ENCODE measurements at places on chromosomes 6 and 20.

DNA sequence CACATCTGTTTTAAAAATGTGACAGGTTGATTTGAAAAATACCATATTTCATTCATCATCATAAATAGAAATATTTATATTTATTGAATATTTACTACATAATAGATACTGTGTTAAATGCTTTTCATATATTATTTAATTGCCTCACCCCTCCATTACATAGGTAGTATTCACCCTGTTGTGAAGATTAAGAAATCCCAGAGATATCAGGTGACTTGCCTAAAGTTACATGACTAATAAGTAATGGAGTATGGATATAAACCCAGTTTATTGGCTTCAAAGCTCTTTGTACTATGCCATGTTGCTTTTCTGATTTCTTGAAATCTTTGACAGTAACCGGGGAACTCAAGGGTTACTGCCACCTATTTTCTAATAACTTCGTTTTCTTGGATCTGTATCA, 10.1 kb upstream of the TSPYL1 start:
- DNase-seq = no peak

- DNase-seq = no peak
Measured at GRCh38 chr6:35047265-35048011, 93.7 kb downstream of the TCP11 start.

- no peak for DNase-seq
Measured at GRCh38 chr20:51583499-51583898, 41.0 kb upstream of the NFATC2 start.

GRCh38 chr6:150485161-150485958, 114.3 kb upstream of the PLEKHG1 start:
- no peak for DNase-seq

- DNase-seq = no peak
Measured at GRCh38 chr6:79158856-79159516, 75.5 kb downstream of the HMGN3 start.

DNA sequence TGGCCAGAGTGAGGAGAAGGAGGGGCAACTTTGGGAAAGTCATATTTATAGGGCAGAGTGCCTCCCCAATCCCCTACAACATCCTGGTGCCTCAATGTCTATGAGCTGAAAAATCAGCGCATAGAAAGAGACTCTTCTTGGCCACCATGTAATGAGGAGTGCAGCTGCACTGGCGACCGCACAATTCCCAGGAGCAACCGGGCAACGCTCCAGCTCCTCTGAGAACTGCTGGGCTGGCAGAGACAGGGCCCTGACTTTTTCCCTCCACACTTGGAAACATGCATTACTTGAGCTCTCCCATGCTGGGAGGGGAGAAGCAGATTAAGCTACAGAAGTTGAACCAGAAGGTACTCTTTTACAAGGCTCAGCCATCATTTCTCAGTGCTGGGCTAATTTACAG, 31.4 kb upstream of the MARCKS start:
- no peak for DNase-seq

GRCh38 chr6:130161683-130162404, 60.9 kb downstream of the SAMD3 start:
- no peak for DNase-seq

DNA sequence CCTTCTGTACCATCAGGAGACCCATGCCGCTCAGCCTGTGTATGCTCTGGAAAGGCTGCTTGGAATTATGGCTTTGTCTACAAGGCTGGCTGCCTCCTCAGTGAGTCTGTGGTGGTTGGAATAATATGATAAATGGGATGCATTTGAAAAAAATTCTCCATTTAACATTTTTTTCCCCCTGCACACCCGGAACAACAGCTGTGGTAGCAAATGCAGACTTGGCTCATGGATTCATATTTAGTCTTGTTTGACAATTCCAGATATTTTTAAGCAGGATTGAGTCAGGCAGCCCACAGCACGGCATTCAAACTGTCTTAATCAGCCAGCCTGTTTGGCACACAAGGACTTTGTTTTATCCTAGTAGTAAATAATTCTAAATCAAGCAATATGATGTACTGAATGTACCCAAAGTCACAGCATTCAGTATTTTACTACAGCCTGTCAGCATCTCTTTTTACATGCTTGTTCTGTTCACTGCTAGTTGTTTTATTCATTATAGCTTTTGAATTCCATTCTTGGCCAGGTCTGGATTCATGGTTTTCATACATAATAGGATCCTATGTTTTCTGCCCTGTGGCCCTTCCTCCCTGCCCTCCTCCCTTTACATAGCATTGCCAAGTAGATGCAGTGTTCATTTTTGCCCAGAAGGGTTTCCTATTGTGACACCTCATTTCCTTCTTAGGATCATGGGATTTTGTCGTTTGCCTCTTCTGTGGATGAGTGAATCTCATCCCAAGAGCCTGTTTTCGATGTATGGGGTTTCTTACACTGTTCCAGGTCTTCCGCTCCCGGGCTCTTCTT, 68.1 kb downstream of the LRRC1 start:
- no peak for DNase-seq

- DNase-seq = no peak
Measured at GRCh38 chr20:17520583-17520982, 10.6 kb downstream of the BFSP1 start.

- peak; percentile 67 for DNase-seq
Measured at GRCh38 chr6:42963855-42964605, 3.5 kb downstream of the GNMT start.

DNA sequence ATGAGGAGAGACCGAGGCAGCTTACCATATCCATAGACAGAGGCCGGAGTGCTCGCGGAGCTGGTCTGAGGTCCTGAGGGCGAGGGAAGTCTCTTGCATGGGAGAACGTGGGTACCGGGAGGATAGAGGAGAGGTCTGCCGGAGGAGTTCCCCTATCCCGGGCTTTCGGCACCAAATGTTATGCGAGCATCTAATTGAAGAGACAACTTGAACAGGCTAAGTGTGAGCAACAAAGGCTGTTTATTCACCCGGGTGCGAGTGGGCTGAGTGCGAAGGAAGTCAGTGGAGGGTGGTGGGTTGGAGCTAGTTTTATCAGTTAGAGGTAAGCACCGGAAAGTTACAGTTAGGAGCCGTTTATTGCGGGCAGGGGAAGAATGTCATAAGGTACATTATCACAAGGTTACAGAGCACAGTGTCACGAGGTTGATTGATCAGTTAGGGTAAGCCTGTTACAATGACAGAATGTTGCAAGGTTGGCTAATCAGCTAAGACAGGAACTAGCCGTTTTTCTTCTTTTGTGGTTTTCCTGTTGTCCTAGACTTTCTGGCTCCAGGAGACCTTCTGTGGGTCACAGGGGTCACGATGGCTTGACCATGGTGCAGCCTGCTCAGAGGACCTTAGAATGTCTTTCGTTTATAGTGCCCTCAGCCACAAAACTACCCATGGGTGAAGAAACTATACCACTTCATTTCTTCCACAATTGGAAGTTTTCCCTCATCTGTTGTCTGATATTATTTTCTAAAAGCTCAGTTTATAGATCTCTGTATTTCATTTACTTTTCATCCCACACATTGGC, 746.0 kb upstream of the ADGRB3 start:
- no peak for DNase-seq

DNA sequence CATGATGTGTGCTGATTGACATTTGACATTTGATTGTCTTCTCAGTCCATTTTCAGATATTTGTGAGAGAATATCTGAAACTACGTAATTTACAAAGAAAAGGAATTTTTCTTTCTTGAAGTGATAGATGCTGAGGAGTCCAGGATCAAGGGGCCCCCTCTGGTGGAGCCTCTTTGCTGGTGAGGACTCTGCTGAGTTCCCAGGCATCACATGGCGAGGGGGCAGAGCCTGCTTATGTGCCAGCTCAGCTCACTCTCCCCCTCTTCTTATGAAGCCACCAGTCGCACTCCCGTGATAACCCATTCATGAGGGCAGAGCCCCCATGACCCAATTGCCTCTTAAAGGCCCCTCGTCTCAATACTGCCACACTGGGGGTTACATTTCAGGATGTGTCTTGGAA, 91.3 kb downstream of the RPP40 start:
- no peak for DNase-seq

- DNase-seq = no peak
Measured at GRCh38 chr6:13635948-13636658, 21.0 kb downstream of the NOL7 start.

GRCh38 chr6:30061858-30062458, 893 bp downstream of the POLR1H start:
- DNase-seq = peak; percentile 73

- peak; percentile 67 for DNase-seq
Measured at GRCh38 chr6:47097092-47097945, 55.2 kb upstream of the ADGRF1 start.

GRCh38 chr6:77965449-77965848, 312.6 kb downstream of the MEI4 start:
- DNase-seq = no peak

GRCh38 chr6:13915561-13916229, 9.1 kb upstream of the RNF182 start:
- no peak for DNase-seq

DNA sequence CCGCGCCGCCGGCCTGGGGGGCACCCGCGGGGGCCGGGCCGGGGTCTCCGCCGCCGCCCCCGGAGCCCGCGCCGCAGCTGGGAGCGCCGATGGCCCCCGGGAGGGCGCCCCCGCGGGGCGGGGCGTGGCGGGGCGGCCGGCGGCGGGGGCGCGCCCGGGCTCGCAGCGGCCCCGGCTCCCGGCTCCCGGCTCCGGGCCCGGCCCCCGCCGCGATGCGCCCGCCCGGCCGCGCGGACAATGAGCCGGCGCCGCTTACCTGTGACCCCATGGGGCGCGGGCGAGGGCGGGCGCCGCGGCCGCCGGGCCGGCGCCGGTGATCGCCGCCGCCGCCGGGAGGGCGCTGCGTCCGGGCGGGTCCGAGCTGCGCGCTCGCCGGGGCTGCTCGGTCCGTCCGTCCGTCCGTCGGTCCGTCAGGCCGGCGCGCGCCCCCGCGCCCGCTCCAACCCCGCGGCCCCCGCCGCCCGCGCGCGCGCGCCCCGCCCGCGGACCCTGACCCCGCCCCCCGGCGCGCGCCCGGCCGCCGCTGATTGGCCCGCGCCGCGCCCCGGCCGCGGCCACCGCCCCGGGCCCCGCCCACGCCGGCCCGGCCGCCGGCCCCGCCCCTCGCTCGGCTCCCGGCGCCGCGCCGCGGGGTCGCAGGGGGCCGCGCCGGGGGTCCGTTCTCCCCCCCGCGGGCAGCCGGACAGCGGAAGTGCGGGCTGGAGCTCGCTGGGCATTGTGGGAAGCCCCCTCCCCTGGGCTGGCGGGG, at the start of gene ZBTB46:
TSS of gene ZBTB46 (minus strand) at position 424 of the 748 bp plus-strand sequence. CDS start 40,507 bp downstream, outside the sequence.
- no peak for DNase-seq

- DNase-seq = no peak
Measured at GRCh38 chr6:7939864-7940228, 29.3 kb upstream of the TXNDC5 start.

DNA sequence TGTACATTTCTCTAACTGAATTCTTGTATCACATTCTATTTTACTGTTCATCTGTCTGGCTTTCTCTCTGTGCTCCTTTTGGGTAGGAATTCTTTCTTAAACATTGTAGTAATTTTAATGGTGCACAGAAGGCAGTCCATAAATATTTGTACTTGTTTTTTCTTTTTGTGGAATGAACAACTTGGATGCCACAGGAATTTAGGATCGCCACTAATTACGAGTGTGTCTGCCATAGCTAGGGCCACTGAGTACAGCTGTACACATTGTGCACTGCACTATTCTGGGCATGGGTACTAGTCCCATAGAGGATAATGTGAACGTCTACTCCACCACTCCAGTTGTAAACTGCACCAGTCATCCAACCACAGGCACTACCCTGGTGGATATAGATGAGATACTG, 39.3 kb upstream of the TMEM200A start:
- no peak for DNase-seq

- no peak for DNase-seq
Measured at GRCh38 chr6:25303254-25303653, 24.1 kb downstream of the CARMIL1 start.

- DNase-seq = no peak
Measured at GRCh38 chr6:129342243-129342642, 367.7 kb downstream of the ARHGAP18 start.

GRCh38 chr6:150079604-150080003, 10.7 kb upstream of the ULBP3 start:
- DNase-seq = peak; percentile 63

- DNase-seq = no peak
Measured at GRCh38 chr6:106155219-106155830, 69.2 kb downstream of the PRDM1 start.

GRCh38 chr6:153047386-153047785, 44.9 kb upstream of the MTRF1L start:
- no peak for DNase-seq

- no peak for DNase-seq
Measured at GRCh38 chr6:15990179-15990578, 138.7 kb upstream of the MYLIP start.

- DNase-seq = no peak
Measured at GRCh38 chr20:25300496-25301170, 52.7 kb downstream of the PYGB start.

DNA sequence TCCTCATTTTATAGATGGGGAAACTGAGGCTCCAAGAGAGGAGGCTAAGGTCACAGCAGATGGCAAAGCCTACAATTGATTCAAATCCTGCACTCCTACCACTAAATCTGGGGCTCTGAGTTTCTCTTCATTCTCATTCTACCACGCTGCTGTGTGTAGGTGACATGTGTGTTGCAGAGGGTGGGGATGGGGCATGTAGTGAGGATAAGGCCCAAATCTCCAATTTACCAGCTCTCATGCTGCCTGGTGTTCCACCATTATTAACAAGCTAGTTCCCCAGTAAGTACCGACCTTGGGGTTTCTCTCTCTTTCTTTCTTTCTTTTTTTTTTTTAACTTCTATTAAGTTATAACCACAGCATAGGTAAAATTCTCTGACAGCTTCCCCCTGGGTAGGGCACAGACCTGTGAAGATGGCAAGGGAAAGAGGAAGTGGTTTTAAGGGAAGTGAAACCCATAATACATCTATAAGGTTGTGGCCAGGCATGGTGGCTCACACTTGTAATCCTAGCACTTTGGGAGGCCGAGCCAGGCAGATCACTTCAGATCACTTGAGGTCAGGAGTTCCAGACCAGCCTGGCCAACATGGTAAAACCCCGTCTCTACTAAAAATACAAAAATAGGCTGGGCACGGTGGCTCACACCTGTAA, 13.0 kb upstream of the MATN4 start:
- DNase-seq = peak; percentile 49

DNA sequence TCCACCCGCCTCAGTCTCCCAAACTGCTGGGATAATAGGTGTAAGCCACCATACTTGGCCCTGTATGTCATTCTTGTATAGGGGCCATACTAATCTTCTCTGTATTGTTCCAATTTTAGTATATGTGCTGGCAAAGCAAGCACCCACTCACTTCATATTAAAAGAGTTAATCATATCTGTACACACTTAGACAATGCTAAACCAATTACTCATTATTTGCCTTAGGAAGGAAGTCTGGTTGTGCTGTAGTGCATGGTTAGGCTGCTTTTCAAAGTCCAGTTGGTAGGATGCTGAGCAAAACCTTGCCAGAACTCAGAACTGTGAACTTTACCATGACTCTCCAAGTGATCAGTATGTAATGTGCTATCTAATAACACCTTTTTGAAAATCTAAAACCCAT, 88.6 kb downstream of the LIN28B start:
- no peak for DNase-seq

DNA sequence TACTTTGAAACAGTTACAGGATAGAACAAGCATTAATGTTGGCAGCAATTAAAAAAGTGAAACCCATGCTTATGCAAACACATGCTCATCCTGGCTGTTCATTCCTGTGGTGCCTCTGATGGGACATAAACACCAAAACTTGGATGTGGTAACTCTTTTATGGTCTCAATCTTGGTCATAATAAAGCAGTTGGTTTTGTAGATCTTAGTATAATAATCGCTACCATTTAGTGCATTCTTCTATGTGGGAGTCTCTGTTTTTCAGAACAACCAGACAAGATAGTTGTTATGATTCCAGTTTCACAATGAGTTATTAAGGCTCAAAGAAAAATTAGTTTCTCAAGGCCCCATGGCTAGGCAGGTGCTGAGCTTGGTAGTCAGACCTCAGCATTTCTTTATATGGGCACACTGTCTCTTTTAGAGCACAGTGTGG, 184.0 kb downstream of the UTRN start:
- no peak for DNase-seq
